ENCODE measurements at places on chromosomes 2 and 18.
A peak's percentile ranks its signal among the peaks of the same experiment; 100 is the strongest.

DNA sequence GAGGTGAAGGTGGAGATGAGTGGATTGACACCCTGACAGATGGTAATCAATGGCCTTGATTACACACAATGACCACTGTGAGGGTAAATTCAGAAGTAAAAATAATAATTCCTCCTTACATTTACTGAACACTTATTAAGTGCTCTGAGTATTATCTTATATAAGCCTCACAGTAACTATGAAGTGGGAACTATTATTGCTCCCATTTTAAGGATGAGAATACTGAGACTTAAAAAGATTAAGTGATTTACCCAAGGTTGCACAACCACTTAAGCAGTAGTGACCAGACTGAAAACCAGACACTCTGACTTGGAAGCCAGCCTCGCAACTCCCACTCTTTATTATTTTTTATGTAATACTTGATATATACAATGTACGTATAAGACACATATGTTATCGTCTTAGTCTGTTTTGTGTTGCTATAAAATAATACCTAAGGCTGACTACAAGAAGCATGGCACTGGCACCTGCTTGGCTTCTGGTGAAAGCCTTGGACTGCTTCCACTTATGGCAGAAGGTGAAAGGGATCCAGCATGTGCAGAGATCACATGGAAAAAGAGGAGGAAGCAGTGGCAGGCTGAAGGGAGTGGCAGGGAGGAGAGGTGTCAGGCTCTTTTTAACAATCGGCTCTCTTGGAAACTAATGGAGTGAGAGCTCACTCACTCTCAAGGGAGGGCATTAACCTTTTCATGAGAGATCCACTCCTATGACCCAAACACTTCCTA, 41.5 kb upstream of the C1D start:
- DNase-seq = no peak

GRCh38 chr2:169775765-169776164, 22.9 kb upstream of the SSB start:
- peak; percentile 71 for DNase-seq

GRCh38 chr18:28716338-28716737, 539.4 kb upstream of the CDH2 start:
- DNase-seq = no peak

- DNase-seq = peak; percentile 51
These were observed 1.7 kb downstream of the LYPD1 start for GRCh38 chr2:132668189-132668823.

DNA sequence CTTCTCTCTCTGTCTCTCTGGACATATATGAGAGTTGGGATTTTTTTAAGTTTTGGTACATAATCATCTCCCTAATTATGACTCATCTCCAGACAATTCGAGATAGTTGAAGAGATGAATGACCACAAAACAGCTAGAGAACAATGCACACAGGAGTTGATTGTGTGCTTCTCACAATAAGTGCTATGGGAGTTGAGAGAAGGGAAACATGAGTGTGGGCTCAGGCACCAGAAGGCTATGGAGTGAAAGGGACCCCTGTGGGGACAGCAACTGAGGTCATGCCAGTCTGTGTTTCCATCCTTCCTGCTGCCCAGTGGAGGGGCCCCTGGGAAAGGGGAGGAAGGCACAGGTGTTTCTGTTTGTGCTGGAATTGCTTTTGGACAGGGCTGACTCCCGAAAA, 6.5 kb upstream of the YWHAQ start:
- peak; percentile 62 for DNase-seq

- DNase-seq = no peak
These were observed 38.3 kb downstream of the AAK1 start for GRCh38 chr2:69605284-69605683.

DNA sequence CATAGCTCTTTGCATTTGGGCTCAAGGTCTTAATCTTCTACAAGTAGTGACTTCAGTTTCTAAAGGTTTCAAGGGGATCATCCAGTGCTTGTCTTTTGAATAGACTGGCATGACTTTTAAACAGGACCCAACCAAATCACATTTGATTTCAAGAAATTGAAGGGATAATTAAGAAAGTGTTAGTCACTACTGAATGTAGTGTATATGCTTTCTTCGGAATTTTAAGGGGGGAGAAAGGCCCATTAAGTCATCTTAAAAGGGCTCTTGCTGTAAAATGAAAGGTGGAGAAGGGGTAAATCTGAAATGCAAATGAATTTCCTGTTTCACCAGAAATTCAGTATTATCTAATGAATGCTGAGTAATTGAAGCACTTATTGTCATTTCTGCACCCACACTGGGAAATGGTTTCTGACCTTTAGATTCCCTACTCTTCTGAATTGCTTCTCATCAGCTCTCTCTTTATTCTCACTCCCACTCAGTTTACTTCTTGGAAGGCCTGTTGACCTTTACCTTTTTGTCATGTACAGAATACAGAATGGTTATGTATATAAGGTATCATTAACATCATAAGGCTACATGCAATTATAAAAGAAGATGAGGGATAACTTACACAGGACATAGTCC, 241.4 kb downstream of the SLC8A1 start:
- no peak for DNase-seq

GRCh38 chr2:39127973-39128372, 7.1 kb upstream of the SOS1 start:
- DNase-seq = no peak

GRCh38 chr2:1868683-1869141, 124.4 kb upstream of the PXDN start:
- no peak for DNase-seq

GRCh38 chr2:130252880-130253645, 54.8 kb upstream of the TUBA3E start:
- DNase-seq = no peak

DNA sequence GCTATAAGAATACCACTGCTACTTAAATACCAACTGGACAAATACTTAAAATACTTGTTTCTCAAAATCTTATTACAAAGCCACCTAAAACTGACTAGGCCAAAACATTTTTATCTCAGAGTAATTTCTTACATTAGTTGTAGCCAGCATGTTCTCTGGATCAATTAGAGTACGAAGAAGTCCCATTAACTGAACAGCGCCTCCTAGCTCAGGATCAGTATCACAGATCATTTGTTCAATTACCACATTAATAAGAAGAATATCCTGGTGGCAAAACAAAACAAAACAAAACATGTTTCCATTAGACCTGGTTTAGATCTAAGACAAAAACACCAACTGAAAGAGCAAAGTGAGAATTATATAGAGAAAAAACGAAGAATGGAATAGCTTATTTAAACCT, 36.0 kb downstream of the PPP4R3B start:
- DNase-seq = no peak

DNA sequence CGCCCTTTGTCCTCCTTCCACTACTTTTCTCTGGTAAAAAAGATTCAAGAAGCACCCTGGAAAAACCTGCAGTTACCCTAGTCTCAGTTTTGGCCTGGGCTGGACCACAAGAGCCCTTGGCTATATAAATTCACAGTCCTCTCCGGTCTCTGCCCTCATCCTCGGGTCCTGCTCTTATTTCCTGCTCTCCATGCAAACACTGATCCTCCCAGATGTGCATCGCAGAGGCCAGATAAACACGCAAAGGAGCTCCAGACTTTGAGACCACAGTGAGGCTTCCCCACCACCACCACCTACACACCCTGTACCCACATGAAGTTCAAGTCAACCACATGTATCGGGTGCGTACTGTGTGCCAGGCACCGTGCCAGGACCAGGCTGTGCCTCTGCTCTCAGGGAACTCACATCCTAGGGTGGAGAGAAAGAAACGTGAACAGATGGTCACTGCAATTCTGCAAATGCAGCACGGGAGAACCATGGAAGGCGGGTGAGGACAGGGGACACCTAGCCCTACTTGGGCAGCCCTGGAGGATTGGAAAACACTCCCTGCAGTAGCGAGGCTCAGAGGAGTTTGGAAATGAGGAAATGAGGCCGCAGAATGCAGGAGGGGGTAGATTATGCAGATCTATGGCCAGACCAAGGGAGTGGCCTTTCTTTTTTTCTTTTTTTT, 7.4 kb downstream of the CTDSP1 start:
- DNase-seq = peak; percentile 67

GRCh38 chr2:216181351-216181750, 72.2 kb downstream of the XRCC5 start:
- DNase-seq = peak; percentile 17

DNA sequence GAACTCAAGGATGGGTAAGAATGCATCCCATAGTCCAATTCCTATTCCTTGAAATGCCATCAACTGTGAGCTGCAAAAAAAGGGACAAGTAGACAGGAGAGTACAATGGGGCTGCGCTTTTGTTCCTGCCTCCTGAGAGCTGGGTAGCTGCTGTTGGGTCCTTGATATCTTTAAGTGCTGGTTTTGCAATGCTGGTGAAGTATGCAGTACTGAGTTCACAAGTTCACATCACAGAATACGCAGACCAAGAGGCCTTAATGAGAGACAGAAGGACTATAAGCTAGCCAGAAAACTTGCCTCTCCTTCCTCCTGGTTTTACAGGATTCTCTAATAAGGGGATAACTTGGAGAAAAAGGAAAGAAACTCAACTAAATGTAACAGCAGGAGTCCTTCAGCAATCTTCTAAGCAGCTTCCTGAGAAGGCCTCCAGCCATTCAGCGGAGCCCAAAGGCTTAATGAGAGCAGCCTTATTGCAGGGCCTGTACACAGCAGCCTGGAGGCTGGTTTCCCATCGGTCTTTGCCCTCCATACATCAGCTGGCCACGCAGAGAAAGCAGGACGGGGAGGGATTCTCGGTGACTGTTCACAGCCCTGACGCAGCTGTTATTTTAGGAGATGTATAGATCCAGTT, 293.1 kb downstream of the CDCA7 start:
- DNase-seq = peak; percentile 25

GRCh38 chr2:205556357-205556756, 125.9 kb upstream of the NRP2 start:
- no peak for DNase-seq

- no peak for DNase-seq
These were observed 22.1 kb downstream of the IKZF2 start for GRCh38 chr2:213129311-213129710.
